Activated CD4-positive, alpha-beta T cell treated with anti-CD3 and anti-CD28 coated beads for 4 hours (primary cell): ENCODE measurements at places on chromosomes 5 and 9.

DNA sequence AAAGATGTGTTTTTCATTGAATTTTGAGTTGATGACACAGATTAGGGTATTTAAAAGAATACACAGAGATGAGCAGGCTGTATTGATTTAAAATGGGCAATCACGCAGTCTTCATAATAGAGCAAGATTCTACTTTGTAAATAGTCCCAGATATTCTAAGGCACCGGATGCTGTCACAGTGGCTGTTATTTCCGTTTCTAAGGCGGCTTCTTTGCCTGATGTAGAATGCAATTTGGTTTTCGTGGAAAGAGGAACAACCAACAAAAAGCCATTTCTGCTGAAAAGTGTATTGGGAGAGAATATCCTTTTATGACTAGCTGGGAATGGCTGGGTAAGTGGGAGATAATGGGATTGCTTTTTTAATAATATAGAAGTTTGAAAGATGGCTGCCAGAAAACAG lies 17.5 kb downstream of the PRKACG start:
- no peak for DNase-seq

- no peak for DNase-seq
Observed at GRCh38 chr5:57598756-57599155, 116.1 kb upstream of the ACTBL2 start.

DNA sequence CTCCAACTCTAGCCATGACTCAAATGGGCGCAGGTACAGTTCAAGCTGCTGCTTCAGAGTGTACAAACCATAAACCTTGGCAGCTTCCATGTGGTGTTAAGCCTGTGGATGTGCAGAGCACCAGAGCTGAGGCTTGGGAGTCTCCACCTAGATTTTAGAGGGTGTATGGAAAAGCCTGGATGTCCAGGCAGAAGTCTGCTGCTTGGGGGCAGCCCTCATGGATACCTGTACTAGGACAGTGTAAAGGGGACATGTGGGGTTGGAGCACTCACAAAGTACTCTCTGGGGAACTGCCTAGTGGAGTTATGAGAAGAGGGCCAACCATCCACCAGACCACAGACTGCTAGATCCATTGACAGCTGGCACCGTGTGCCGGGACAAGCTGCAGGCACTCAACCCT lies 273.5 kb upstream of the ST8SIA4 start:
- no peak for DNase-seq

DNA sequence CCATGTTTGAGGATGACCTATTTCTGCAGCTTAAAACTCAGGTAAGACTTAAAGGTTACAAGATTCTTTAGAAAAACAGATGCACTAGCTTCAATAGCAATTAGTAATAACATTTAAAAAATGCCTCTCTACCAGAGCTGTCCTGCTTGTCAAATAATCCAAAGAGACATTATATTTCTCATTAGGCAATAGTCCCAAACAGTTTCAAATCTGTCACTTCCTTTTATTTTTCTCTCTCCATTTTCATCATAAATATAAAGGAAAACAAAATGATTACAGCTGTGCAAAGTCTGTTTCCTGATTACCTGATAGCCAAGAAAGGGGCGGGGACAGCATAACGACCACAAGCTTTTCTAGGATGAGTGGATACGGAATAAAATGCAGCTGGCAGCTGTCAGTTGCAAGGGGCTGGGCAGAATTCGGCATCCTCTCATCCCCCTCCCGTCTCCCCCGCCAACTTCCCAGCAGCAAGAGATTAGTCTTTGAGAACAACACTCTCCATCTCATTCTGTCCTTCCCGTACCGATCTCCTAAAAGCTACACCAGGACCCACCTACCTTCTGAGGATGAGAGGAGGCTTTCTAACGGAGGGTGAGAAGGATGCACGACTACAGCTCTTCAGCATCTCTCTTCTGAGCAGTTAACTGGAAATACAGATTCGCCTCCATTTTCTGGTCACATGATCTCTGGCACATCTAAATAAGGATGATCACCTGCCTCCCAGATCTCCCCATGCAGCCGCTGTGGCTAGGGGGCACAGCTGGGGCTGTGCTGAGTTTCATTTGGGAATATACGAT lies 72.5 kb upstream of the PCA3 start:
- DNase-seq, result no peak

DNA sequence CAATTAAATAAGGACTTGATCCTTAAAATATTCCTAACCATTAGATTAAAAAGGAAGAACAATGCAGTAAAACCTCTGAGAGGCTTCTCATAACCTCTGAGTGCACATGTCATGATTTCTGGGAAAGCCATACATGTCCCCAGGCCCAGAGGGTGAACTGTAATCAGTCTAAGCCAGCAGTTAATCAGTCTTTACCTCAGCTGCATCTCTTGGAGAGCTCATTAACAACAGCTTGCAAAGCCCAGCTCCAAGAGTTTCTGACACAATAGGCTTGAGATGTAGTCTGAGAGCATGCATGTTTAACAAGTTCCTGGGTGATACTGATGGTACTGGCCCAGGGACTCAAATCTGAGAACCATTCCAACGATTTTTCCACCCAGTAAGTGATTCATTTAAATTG lies 392.1 kb downstream of the DNAH5 start:
- no peak for DNase-seq

GRCh38 chr9:29714860-29715259 lies 2141.6 kb upstream of the C9orf72 start:
- DNase-seq, result no peak

DNA sequence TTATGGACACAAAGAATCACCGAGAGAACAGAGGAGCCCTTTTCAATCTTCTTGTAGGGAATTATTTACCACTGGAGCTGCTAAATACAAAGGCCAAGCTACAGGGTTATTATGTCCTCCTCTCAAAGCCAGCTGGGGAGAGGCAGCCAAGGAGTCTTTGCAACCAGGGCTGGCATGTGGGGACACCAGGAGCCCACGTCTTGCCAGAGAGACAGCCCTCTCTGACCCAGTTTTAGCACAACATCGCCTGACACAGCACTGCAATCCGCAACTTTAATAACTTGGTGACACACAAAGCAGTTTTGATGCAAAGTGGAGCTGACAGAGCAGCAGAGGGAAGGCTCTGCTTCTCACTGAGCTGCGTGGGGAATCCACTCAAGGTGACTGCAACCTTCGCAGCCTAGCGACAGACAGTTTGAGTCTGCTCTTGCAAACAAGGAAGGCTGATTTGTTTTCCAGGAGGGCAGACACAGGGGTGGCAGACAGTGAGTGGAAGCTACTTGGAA lies 33.6 kb downstream of the TLR4 start:
- no peak for DNase-seq

DNA sequence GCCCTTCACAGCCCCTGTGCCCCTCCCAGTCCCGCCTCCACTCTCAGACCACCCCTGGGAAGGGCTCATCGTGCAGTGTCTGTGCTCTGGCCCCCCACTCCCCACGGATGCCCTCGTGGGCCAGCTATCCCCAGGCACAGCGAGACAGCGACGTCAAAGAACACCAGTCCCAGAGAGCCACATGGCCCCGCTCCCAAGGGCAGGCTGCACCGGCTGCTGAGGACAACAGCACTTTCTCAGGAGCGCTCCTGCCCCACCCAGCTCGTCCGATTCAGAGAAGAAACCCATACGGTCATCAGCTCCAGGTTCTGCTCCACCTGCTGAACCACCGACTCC lies 4.8 kb upstream of the SNAPC4 start:
- DNase-seq, result no peak

DNA sequence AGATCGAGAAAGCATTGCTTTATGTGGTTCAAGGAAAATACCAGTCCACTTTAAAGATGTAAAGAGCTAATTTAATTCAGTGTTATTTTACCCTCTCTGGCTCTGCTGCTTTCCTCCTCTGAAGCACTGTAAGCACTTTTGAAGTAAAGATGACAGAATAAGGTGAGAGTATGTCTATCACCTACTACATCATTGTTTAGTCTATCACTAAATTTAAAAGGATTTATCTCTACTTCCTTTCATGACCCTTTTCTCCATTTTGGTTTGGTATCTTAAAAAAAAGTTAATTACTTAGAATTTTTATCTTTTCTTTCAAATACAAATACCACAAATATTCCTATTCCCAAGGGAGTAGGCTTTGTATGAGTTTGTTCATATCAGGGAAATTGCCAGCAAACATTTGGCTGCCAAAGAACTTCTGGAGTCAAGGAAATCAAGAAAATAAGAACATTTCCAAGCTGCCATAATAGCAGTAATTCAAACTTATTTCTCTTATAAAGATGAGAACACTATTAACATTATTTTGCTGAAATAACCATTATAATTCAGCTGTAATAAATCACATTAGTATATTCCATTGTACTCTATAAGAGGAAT lies 77.8 kb downstream of the SLC38A9 start:
- DNase-seq, result no peak

- DNase-seq, result peak; percentile 94
Observed at GRCh38 chr9:136799854-136800657, 3.9 kb downstream of the CCDC183 start.

DNA sequence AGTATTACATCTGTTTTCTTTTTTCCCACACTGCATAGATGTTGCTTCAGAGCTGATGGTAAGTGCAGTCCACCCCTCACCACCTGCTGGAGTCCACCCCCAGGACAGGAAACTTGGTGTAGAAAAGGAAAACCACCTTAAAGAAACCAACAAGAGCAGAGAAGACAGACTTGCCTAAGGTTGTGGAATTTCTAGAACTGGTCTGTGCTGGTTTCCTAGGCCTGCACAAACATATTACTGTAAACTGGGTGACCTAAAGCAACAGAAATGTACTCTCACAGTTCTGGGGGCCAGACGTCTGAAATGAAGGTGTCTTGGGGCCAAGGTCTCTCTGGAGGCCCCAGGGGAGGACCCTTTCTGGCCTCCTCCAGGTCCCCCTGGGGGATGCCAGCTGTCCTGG lies 293.4 kb upstream of the IRX1 start:
- no peak for DNase-seq

- DNase-seq, result no peak
Observed at GRCh38 chr5:132281856-132282614, 12.2 kb upstream of the SLC22A4 start.

GRCh38 chr5:116454417-116454927 lies 120.2 kb downstream of the SEMA6A start:
- DNase-seq, result no peak

- DNase-seq, result no peak
Observed at GRCh38 chr5:9644630-9645029, 14.5 kb upstream of the TAS2R1 start.

GRCh38 chr5:143432658-143433239 lies 29.3 kb upstream of the NR3C1 start:
- DNase-seq, result no peak

DNA sequence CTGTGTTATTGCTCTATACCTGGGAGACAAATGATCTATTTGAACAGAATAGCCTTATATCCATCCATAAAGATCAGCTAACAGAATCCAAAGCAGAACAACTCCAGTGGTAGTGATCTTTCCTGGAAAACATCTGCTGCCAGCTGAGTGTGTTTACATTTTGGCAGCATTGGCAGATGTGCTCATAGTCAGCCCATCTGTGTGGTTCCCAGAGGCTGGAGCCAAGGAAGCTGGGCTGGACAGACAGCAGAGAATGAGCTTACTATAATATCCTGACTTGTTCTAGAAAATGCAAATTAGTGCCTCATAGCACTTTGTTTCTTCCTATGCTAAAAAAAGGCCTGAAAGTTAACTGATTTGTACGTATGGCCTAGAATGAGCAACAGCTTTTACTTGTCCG lies 99.7 kb downstream of the ST8SIA4 start:
- no peak for DNase-seq
